ENCODE measurements at places on chromosomes 7 and 10.

DNA sequence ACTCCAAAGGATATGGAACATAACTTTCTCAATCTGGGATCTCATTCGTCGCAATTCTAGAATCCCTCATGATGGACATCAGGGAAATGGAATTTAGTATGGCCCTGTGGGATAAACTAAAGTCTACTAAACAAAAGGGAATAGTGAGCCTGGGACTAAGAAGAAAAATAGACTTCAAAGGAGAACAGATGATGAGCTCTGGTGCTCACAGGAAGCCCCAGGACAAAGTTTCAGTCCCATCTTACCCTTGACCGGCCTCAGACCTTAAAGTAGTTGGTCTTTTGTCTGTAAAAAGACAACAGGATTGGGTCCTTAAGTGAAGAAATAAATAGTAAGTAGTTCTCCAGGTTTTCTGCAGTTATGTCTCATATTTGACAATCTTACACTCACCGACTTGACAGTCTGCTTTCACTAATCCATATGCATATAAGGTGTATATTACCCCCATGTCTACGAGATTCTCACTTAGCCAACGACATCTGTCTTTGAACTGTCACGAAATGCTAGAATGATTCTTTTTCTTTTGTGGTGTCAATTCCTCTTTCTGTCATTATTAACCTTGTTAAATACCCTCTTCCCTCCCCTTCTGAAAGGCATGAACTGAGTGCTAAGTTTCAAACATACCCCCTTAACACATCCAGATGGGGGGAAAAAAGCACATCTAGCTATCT is 10.9 kb upstream of the IKZF1 start:
- DNase-seq = no peak

DNA sequence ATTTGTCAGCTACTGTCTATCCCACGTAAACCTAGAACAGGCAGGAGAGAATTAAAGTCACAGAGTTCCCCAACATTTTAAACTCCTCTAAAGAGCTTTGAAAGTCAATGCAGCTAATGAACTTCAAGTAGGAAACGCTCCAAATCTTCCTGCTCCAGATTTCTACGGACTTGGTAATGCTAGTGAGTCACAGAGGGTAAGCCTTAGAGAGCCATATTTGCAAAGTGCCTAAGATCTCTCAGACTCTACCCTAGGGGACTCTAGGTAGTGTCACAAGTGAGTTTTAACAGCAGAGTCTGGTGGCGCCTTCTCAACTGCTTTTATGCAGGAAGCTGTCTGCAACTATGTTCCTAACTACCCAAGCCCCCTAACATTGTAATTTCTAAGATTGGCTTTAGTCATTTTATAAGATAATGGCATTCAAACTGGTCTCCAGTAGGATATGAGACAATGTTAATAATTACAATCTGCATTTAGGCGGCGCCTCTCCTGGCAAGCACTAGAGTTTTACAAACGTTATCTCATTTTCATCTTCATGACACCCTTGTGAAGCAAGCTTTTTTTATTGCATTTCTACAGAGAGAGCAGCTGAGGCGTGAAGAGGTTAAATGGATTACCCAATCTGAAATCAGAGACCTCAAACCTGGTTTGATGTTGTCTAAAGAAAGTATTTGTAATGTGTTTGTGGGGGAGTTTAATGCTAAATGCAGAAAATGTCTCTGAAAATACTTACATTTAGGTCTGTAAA is 22.0 kb upstream of the FZD1 start:
- DNase-seq = no peak

GRCh38 chr10:129470103-129470851 is 3.2 kb downstream of the MGMT start:
- DNase-seq = no peak

DNA sequence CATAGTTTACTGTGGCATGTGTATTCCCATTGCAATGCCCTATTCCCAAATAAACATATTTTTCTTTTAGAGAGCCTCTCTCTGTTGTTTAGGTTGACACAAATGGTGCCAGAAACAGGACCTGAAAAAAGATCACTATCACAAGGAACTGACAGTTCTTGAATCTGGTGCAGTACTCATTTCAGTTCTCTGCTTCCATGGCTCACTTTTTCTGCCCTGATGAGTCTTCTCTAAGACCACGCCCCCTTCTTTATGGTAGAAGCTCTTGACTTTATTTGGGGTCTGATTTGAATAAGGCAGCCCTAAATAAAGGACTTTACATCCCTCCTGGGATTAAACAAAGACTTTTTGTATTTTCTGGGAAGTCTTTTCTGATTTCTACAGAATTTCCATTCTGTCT is 3.5 kb upstream of the CCDC126 start:
- no peak for DNase-seq

GRCh38 chr7:104848138-104848990 is 165.6 kb upstream of the KMT2E start:
- DNase-seq = no peak

DNA sequence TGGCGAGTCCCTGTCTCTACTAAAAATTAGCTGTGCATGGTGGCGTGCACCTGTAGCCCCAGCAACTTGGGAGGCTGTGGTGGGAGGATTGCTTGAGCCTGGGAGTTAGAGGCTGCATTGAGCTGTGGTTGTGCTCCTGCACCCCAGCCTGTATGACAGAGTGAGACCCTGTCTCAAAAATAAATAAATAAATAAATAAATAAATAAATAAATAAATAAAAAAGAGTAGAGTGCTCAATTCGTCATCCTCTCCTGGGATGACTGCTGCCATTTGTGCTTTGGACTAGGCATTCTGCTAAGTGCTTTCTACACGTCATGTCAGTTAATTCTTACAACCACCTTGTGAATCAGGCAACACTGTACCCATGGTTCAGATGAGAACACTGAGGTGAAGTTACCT is 130.6 kb downstream of the DOCK1 start:
- no peak for DNase-seq

GRCh38 chr10:5648494-5649457 is 17.6 kb downstream of the ASB13 start:
- DNase-seq = no peak

GRCh38 chr10:125859128-125859817 is 21.8 kb downstream of the DHX32 start:
- no peak for DNase-seq

DNA sequence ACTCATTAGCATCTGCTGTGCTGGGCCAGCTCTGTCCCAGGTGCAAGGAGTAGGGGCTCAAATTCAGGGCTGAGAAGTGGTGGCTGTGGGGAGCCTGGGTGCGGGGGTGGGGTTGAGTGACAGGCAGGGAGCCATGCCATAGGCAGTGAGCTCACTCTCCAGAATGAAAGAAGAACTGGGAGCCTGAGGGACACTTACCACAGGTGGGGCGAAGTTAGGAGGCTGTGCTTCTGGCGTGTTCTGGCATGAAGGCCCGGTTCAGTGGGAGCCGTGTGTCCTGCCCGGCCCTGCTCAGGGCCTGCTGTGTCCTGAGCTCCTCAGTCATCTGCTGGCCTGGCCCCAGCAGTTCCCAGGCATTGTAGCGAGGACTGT is 62.5 kb downstream of the MKI67 start:
- DNase-seq = peak; percentile 89

GRCh38 chr7:7870555-7870954 is 98.0 kb upstream of the GLCCI1 start:
- DNase-seq = no peak

DNA sequence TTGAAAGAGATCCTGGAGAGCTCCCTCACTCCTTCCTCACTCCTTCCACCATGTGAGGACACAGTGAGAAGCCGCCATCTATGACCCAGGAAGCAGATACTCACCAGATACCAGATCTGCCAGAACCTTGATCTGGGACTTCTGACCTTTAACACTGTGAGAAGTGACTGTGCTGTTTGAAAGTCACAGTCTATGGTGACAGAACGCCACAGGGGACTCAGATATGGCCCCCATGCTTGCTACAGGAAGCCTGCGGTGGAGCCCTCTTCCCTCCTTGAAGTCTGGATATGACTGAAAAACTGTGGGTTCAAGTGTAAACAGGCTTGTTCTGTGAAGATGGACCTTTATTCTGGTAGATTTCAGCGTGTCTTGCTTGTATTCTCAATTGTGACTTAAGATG is 297.8 kb downstream of the KLF6 start:
- no peak for DNase-seq

GRCh38 chr7:135330088-135330487 is 96.5 kb downstream of the STRA8 start:
- DNase-seq = no peak

- no peak for DNase-seq
Measured at GRCh38 chr10:107733328-107734130, 569.0 kb upstream of the SORCS1 start.

GRCh38 chr10:115355162-115355760 is 262.1 kb downstream of the ATRNL1 start:
- peak; percentile 33 for DNase-seq

DNA sequence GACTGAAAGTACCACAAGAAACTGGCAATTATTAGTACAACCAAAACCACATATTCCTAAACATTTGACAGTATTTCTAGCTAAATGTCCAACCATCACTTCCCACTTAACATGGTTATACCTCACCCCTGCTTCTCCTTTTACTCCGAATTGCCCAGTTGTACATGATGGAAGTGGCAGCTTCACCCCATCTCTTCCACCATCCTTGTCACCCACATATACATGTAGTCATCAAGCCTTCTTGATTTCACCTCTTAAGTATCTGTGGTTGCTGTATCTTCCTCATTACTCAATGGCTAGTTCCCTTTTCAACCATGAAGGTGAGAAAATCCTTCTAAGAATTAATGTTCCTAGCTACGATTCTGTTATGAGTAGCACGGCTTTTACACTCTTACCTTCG is 388.2 kb downstream of the CALN1 start:
- no peak for DNase-seq

DNA sequence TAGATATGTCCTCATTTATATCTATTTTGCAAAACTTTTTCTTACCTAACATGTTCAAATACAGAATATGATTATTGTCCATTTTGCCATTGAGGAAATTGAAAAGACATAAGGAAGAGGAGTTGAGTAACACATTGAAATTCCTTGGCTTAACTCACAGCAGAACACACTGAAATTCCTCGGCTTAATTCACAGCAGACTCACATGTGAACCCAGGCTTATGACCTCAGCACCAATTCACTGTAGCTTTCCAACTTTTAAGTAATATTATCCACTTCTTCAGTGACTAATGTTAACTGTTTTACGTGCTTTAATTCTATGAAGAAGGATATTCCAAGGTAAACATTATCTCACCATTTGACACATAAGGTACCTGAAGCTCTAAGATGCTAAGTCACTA is 597.5 kb upstream of the PFKP start:
- no peak for DNase-seq

DNA sequence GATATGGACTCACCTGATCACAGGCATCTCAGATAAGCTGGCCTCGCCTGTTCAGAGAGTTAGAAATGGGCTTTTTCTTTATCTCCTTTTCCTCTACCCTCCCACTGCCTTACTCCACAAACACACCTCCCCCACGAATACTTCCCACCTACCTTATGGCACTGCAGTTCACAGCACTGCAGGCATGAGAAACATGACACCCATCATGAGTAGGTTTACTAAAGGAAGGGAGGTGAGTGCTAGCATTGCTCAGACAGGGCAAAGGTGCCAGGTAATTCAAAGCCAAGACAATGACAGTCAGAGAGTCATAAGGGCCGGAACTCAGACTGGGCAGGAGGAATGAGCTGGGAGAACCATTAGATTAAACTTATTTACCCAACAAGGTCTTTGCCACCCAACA is 220.6 kb downstream of the FAM107B start:
- DNase-seq = no peak

DNA sequence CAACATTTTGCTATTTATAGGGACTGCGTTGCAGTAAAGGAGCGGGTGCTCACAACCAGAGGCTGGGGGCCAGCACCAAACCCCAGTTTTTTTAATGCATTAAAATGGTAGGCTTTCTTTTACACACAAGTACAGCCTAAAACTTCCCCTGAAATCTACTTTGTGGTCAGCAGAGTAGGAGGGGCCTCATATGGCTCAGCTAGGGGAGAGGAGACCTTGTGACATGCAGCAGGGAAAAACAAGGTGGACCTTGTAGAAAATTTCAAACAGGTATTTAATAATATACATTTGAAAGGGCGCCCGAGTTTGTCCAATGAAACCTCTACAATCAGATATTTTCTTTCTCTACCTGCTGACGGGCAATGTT is 1.4 kb downstream of the CCDC136 start:
- DNase-seq = no peak

- DNase-seq = no peak
Measured at GRCh38 chr7:80681272-80681885, 42.9 kb downstream of the CD36 start.

GRCh38 chr10:79020015-79020491 is 48.7 kb upstream of the ZMIZ1 start:
- DNase-seq = no peak

- DNase-seq = no peak
Measured at GRCh38 chr7:47698386-47698785, 116.5 kb upstream of the TNS3 start.

DNA sequence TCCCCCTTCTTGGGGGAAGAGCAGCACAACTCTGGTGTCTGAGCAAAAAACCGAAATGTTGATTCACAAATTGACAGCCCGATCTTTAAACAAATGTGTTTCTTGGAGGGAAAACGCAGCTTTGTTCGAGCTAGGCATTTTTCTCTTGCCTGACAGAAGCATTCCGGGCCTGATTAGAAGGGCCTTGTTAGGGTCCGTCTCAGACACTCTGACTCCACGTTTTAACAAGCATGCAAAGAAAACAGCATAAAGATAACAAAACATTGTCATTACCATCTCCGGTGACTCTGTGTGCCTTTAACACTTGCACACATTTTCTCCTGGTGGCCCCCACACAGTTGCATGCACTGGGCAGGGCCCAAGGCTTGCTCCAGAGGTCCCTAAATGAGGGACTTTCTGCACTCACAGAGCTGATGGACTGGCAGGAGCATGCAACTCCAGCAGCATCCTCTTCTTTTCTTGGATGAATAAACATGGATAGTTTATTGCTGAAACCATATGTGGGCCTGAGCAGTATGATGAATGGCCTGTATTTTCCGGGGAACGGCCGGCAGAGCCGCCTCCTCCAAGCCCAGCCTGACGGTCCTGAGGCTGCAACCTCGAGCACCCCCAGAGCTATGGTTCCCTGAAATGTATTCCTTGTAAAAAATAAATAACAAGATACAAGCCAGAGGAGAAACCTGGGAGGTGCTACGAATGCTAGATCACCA is 50.9 kb downstream of the EBF3 start:
- no peak for DNase-seq

- no peak for DNase-seq
Measured at GRCh38 chr7:66399566-66399965, 194.4 kb downstream of the TPST1 start.

DNA sequence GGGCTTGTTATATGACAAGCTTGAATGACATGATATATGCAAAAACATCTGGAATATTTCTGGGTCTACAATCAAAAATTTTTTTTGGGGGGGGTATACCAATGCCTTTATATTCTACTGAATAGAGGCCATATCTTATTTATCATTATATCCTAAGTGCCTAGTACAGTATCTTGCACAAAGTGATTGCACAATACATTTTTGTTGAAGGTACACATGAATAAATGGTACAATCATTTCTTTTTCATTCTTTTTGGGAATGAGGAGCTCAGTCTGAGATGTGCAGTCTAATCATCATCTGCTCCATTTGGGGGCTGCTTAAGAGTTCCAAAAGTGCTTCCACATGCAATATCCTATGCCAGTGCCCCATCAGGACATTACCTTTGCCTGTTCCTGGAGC is 214.6 kb downstream of the KIF20B start:
- DNase-seq = no peak

GRCh38 chr10:73649876-73650536 is 5.8 kb downstream of the SYNPO2L start:
- DNase-seq = no peak
